ENCODE measurements at places on chromosomes 2 and 18.

GRCh38 chr18:12255626-12256026 lies 1.5 kb downstream of the CIDEA start:
- no peak for DNase-seq

- DNase-seq, result no peak
These were observed 521.0 kb upstream of the NRP2 start for GRCh38 chr2:205161156-205161839.

- DNase-seq, result no peak
These were observed 265.1 kb downstream of the MEIS1 start for GRCh38 chr2:66699793-66700676.

GRCh38 chr2:210616074-210616473 lies 59.7 kb downstream of the CPS1 start:
- DNase-seq, result no peak

DNA sequence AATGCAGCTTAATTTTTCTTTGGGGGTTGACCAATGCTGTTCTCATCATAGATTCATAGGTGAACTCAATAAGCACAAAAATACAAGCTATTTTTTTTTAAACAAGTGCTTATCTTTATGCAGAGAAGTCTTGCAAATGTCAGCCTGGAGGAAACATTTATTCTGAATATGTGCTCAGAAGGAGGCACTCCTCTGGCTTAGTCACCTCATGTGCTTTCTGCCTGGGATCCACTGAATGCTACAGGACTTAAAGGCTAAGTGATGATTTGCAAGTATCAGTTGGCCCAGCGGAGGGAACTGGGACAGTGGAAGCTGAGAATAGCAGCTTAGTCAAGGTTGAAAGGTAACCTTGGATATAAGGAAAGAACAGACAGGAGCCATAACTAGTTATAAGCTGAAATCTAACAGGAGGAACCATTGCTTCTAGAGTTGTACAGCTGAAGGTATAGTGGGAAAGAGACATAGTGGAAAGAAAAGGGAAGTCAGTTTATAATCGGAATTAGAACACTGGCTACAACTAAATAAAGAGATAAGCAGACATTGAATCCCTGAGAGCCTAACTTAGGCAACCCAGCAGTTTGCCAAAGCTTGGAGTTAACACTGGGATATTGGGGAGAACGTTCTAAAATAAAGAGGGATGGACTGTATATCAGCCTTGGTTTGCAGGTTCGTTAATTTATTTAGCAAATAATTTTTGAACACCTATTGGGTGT lies 488.7 kb downstream of the SUCLG1 start:
- DNase-seq, result no peak

- no peak for DNase-seq
These were observed 56.0 kb downstream of the CYBRD1 start for GRCh38 chr2:171578127-171578803.

GRCh38 chr18:80124131-80124530 lies 15.1 kb downstream of the ADNP2 start:
- no peak for DNase-seq

- DNase-seq, result no peak
These were observed 250.3 kb upstream of the KLHL29 start for GRCh38 chr2:23134726-23135125.

GRCh38 chr2:36706021-36706876 lies 9.7 kb downstream of the VIT start:
- no peak for DNase-seq

DNA sequence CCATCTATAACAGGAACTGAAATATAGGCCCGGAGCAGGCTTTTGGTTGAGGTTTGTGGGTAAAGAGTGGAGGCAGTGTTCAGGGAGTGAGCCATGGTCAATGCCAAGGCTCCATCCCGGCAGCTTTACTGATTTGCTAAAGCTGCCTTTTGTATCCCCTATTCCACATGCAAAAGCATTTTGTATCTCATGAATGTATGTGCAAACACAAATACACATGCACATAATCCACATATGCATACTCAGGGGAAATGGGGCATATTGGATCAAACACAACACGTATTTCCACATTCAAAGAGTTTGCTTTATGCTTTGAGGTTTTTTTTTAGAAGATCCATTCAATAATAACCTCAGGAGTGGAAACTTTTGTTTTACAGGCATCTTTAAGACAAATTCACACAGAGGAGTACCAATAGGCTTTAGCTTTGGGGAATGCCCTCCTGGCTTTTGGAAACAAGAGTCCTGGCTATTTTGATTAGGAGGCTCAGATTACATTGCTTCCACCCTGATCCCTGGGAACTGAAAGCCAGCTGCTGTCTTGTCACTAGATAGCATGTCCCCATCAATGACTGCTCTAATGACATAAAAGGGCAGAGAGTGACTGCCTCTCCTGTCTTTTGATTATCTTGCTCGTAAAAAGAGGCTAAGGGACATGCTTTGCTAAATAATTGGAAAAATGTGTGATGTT lies 263.2 kb downstream of the EN1 start:
- DNase-seq, result no peak

GRCh38 chr2:98515250-98515991 lies 70.8 kb downstream of the INPP4A start:
- DNase-seq, result no peak

- no peak for DNase-seq
These were observed 17.1 kb downstream of the SNRPD1 start for GRCh38 chr18:21629089-21629832.

GRCh38 chr2:46672752-46673151 lies 193.4 kb downstream of the TMEM247 start:
- no peak for DNase-seq

DNA sequence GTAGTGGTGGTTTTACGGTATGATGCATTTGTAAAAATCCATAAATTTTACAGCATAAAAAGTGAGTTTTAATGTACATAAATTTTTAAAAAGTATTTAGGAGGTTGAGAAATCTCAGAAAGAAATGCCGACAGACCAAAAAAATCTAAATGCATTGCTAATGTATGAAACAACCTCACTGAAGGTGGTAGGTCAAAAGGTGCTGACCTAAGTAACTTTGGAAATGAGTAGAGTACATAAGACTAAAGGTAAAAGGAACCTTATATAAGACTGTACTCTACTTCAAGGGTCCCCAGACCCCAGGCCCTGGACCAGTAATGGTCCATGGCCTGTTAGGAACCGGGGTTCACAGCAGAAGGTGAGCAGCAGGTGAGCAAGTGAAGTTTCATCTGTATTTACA lies 163.4 kb downstream of the COL6A3 start:
- no peak for DNase-seq

DNA sequence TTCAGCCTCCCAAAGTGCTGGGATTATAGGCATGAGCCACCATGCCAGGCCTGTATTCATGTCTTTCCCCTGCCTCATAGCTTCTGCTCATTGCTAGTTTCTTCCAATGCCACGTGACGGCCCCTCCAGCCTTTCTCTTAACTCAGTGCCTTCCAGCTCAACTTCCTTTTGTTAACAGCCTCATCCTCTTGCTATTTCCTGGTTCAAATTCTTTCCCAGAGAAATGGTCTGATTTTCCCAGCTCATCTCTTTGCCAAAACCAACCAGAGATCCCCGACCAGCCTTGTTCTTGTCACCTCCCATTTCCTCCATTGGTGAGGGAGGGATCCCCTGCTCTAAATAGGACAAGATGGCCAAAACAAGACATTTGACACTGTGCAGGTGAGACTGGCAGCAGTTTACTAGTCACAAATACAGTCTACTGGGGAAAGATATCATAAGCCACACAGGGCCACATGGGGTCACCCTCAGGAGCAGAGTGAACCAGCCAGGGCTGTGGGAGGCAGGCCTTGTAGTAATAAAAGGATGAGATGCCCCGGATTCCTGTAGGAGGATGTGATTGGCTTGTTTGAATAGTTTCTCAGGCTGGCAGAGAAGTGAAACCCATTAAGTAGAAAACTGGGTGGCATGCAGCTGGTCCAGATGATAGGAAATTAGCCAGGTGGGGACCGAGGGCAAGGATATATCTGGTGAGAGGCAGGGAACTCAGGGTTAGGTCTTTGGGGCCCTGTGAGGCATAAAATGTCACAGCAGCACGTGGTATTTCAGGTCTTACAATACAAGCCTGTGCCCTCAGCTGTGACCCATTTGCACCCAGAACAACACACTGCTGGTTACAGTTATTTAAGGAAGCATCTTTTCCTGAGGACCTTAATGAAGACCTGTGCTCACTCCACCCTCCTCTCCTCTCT lies 6.4 kb downstream of the CD207 start:
- no peak for DNase-seq

- DNase-seq, result no peak
These were observed at the start of gene GALNT14 for GRCh38 chr2:31138037-31138962. Gene GALNT14 (minus strand): TSS chr2:31138440. CDS start chr2:31138086, 354 bp downstream.

DNA sequence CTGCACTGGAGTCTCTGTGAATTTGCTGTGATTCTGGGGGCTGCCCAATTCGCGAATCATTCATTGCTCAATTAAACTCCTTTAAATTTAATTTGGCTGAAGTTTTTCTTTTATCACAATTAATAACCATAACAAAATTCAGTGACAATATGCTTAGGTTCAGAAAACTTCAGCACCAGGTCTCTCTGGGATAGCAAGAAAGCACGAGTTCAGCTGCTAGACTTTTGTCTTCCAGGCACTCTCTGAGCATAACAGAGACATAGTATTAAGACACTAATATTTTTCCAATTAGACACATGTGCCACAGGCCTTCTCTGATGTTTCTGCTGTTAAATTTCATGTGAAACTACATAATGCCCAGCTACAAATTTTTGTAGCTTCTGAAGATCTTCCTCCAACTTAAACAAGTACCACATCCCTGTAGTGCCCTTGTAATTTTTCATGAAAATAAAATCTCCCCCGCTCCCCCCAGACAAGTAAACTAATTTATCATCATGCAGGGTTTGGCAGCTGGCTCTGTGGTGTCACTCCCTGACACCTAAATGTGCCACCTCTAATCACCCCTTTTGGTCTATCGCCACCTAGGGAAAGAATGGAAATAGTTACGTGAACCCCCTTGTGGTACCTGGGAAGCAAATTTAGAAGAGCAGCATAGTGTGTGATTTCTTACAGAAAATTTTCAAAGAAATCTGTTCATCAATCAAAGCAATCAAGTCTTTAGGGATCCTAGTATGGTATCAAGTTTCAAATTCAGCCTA lies 94.1 kb downstream of the CSRNP3 start:
- no peak for DNase-seq

DNA sequence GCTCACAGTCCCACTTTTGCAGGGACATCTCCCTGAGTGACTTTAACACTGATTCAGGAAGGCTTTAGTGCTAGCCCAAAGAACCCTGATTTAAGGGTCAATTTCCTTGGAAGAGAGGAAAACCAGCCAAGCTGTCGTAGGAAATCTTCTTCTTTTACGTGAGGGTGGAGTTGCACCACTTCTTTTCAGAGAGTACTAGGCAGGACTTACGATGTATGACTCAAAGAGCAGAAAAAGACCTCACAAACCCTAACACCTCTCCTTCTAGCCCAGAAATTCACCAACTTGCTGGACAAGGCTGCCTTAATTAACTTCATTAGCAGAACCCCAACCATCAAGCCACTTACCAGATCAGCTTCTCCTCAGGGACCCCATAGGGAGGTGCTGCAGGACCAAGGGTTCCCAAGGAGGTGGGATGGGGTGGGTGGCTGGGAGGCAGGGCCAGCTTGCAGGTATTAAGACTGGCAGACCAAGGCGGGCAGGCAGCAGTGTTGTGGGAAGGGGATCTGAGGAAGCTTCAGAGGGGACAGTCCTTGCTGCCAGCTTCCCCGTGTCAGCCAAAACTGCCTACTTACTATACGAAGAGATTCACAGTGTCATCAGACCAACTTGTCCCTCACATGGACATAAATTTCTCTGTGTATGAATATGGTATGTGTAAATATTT lies 6.7 kb downstream of the SERPINB2 start:
- no peak for DNase-seq

DNA sequence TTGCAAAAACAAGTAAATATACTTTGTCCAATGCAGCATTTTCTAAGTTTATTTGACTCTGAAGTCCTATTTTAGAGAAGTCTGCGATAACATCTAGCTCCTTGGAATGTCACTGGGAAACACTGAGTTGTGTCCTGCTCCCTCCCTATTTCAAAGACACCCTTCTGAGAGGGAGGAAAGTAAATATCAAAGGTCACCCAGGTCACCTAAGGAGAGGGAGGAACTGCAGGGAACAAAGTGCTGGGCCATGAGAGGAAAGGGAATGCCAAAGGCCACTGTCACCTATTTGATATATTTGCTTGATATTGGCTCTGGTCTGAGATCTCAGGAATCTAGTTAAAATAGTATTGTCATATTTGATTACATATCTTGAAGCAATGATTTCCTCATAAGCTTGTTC lies 201.3 kb downstream of the GCA start:
- DNase-seq, result no peak

DNA sequence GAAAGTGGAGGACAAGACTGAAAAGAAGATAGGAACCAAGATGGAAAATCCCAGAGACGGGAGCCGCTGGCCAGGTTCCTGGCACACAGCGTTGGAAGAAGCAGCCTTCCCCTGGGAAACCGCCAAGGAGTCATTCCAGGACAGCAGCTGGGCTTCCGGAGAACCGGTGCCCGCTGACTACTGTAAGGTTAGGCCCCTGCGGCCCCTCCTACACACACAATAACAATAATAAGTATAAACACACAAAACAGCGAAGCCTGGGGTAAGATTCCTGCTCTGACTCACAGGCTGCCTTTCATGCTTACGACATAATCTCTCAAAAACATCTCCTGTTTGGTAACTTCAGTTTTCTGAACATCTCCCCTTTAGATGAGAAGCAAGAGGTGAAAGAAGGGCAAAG lies 28.1 kb upstream of the MYCN start:
- no peak for DNase-seq

DNA sequence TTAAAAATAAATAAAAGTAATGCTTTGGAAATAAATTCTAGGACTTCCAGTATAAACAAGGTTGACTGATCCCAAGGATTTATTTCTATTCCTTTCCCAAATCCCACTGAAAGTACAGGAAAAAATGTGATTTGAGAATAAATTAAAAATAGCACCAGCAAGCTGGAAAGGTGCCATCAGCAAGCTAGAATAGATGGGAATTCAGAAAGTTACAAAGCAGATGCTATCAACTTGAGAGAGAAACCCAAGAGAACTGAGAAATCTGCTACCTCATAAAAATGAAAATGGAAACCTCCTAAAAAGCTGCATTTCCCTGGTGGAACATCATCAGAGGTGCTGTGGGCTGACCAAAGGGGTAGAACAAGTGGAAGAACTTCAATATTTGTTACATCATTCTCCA lies 148.6 kb upstream of the KCNJ3 start:
- DNase-seq, result no peak

GRCh38 chr2:74416778-74417177 lies 4.6 kb downstream of the C2orf81 start:
- no peak for DNase-seq

GRCh38 chr2:8298783-8299182 lies 383.1 kb upstream of the ID2 start:
- DNase-seq, result no peak

DNA sequence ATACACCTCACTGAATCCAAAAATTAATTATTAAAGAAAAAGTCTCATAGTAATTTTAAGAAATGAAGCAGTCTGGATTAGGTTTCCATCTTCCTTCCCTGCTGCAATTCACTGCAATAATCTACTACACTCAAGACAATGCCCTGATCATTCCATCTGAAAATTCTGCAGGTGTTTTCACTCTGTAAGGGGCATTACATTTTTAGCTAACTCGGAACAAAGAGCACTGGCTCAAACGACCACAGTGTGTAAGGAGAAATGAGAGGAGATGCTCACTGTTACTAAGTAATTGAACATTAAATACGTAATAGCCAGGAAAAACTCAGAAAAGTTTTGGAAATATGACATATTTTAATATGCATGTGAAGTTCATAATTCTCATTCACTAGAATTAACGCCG lies 1.3 kb downstream of the B4GALT6 start:
- DNase-seq, result no peak
